ENCODE measurements at places on chromosomes 13 and 19.
A peak's percentile ranks its signal among the peaks of the same experiment; 100 is the strongest.

DNA sequence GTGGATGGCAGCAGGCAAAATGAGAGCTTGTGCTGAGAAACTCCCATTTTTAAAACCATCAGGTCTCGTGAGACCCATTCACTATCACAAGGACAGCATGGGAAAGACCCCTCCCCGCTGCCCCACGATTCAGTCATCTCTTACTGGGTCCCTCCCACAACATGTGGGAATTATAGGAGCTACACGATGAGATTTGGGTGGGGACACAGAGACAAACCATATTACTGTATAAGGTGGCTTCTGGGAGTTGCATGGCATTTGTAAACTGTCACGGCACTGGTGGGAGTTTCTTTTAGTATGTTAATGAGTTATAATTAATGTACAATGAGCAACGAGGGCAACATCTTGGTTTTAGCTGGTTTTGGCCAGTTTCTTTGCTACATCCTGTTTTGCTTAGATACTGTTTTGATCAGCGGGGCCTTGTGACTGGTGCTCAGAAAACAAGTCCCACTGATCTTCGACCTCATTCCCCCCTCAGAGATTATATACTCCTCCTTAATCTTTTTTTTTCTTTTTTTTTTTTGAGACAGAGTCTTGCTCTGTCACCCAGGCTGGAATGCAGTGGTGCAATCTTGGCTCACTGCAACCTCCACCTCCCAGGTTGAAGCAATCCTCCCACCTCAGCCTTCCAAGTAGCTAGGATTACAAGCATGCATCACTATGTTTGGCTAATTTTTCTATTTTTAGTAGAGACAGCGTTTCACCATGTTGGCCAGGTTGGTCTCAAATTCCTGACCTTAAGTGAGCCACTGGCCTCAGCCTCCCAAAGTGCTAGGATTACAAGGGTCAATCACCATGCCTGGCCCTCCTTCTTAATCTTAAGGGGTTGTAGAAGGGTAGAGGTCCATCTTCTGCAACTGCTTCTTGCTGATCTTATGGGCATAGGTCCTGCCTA lies 21.3 kb upstream of the ZNF599 start:
- DNase-seq: no peak

GRCh38 chr13:34879851-34880250 lies 62.2 kb upstream of the NBEA start:
- DNase-seq: no peak

GRCh38 chr19:18763674-18764590 lies 27.2 kb downstream of the COMP start:
- no peak for DNase-seq

DNA sequence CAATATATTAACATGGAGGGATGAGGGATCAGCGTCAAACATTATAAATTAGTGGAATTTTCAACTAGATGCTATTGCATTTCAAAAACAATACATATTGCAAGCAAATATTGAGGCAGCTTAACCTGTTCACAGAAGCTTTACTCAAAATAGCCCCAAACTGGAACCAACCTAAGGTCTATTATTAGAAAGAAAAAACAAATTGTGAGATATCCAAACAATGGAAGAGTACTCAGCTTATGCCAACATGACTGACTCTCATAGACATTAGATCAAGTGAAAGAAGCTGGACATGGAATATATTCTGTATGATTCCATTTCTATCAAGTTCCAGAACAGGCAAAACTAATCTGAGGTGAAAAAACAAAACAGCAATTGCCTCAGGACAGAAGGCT lies 27.6 kb upstream of the NEK3 start:
- no peak for DNase-seq

- DNase-seq: no peak
Observed at GRCh38 chr13:35987572-35988513, 143.3 kb downstream of the DCLK1 start.

- no peak for DNase-seq
Observed at GRCh38 chr13:34035676-34036325, 217.9 kb downstream of the RFC3 start.

DNA sequence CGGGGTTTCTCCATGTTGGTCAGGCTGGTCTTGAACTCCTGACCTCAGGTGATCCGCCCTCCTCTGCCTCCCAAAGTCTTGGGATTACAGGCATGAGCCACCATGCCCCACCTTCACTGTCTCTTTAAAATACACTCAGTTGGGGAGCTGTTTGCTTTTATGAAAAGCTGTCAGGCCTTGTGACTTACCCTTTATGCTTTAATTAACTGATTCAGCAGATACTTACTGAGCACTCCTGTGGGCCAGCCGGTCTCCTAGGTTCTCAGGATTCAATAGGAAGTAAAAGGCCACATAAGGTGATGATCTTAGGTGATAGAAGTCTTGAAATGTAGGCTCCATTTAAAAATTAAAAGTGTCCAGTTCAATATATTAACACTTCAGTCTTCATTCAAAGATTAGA lies 7.5 kb downstream of the UBAC2 start:
- no peak for DNase-seq

- no peak for DNase-seq
Observed at GRCh38 chr13:25873242-25873612, 178.6 kb downstream of the SHISA2 start.

GRCh38 chr13:62643007-62643483 lies 1227.4 kb upstream of the PCDH20 start:
- DNase-seq: no peak

DNA sequence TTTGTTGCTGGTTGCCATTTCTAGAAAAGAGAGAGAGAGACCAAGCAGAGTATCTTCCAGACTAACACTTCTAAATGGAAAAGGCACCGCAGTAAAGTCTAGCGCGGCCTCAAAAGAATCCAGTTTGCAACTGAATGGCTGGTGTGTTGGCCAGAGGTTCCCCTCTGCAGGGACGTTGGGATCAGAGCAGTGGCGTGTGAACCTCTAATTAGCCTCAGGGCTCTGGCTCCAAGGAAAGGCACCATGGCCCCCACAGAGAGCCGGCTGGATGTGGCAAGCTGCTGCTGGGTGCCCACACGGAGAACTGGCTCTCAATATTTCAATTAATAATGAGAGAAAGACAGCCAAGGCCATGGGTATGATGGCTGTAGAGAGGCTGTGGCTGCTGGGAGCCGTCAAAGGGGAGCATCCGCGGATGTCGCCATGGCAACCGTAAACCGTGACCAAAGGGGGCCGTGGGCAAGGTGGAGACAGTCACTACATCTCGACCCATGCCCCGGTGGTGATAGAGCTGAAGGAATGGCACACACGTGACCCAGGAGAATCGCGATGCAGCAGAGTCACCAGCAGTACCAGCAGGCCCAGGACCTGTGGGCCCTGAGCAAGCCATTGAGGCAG lies 9.5 kb downstream of the VSTM2B start:
- DNase-seq: no peak

DNA sequence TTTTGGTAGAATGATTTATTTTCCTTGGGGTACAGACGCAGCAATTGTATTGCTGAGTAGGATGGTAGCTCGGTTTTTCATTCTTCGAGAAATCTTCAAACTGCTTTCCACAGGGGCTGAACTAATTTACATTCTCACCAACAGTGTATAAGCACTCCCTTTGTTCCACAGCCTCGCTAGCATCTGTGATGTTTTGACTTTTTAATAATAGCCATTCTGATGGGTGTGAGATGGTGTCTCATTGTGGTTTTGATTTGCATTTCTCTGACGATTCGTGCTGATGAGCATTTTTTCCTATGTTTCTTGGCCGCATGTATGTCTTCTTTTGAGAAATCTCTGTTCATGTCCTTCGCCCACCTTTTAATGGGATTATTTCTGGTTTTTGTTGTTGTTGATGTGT lies 54.8 kb upstream of the UQCRFS1 start:
- DNase-seq: no peak

DNA sequence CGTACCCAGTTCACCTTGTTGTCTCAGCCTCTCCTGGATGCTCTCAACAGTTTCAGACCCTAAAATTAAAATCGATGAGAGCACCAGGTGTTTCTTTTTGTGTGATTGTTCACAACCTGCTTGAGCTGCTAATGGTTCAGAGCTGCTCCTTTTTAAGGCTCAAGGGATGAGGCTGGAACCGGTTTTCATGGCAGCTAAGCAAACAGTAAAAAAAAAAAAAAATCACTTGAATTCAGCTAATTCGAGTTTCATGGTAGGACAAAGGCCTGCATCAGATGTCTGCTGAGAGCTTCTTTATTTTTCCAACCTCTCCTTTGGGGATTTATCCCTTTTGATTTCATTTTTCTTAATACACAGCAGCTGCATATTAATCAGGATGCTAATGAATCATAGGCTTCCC lies 6.5 kb downstream of the SYCE2 start:
- DNase-seq: no peak

DNA sequence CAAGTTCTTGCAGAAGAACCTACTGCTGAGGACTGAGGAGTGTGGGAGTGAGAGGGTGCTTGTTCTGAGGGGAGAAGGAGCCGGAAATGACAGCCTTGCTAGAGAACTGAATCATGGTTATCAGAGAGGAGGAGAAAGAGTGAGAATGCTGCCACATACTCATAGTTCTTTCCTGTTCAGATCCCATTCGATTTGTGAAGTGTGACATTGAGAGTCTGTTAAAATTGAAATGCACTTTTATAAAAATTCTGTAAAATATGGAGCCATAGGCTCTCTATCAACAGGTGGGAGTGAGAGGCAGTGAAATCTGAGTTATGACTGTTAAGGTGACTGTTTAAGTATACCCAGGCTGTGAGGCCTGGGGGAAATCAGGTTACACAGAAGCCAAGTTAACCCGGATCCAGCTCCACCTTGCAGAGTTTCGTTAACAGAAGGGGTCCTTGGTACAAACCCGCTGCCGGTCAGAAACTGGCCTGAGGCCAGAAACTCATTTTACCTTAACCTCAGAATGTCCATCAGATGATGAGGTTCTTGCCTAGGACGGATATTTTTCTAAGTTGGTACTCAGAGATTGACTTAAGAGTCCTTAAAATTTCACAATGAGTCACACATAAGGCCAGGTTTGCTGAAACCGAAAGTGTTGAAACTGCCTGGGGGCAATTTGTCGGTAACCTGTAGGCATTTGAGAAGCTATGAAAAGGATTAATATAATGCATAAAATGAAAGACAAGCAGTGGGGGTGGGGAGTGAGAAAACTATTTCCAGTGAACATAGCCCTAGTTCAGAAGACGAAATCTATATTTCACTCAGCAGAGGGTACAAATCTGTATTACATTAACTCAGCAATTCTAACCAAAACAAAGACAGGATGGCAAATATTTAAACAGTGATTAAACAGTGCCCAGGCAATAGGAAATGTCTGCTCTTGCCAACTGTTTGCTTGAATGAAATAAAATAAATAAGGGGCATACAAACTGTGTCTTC lies 350.5 kb downstream of the KCNRG start:
- no peak for DNase-seq

DNA sequence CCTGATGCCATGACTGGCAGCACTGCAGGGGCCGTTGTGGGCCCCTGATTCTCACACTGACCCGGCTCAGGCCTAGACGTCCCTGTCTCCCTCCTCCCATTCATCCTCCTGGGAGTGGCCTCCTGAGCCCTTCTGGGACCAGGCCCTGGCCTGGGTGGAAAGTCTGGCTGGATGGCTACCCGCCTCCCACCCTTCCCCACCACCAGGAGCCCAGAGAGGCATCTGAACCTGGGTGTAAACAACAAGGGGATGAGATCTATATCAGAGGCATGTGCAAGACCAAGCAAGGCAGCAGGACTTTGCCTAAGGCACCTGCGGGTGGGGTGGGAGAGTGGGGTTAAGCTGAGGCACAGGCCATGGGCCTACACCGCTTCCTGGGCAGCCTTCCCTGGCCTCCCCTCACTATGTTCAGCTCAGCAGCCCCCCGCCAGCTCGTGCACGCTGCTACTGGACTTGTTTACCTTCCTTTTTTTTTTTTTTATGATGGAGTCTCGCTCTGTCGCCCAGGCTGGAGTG lies 22.0 kb upstream of the ASPDH start:
- no peak for DNase-seq

DNA sequence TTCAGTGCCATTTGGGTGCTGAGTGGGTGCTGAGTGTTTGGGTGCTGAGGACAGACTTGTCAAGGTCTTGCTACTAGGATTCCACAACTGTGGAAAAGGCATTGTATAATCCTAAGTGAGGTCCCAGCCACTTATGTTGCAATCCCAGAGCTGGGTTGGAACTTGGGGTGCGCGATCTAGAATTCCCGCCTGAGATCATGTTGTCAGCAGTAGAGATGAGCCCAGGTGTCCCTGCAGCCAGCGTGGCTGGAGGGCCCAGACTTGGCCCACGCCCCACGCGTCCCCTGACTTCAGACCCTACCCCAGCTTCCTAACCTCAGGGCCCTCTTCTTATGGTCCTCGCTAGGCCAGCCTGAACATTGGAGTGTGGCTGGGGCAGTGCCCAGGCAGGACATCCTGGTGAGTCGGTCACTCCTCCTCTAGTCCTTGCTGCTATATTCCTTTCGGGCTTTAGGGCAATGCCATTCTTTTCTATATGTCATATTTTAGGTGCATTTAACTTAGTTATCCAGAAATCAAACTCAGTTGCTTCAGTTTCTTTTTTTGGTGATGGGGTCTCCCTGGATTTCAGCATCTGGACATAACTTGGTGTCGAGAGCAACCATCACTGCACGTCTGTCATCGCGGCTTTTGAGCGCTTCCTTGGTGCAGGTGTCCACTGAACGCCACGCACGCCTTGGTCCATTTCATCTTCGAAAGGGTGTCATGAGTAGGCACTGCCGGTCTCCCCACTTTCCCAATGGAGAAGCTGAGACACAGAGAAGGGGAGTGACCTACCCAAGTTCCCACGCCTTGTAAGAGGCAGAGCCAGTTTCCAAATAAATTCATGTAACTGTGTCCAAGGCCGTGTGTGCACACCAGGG lies 46.4 kb upstream of the F7 start:
- DNase-seq: no peak

- DNase-seq: no peak
Observed at GRCh38 chr13:73223372-73223781, 164.6 kb downstream of the KLF5 start.

DNA sequence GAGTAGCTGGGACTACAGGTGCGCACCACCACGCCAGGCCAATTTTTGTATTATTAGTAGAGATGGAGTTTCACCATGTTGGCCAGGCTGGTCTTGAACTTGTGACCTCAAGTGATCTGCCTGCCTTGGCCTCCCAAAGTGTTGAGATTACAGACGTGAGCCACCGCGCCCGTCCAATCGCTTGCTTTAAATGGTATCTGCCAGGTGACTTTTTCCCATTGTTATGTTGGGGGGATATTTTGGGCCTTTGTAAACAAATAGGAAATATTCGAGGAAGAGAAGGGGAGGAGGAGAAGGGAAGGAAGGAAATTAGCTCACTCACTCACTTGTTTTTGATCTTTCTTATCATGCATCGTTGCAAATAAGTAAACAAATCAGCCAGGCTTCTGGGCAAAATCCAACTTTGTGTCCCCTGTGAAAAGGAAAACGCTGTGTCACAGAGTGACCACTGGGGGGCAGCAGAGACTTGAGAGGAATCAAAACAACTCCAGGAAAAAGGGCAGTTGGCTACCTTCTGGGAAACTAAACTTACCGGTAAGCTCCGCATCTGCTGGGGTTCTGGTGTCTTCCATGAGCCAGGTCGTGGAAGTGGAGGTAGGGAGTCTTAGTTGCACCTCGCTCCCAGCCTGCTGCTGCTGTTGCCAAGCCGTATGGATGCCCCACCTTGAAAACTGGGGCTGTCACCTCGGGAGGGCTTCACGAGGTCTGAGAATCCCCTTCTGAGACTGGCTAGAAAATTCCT lies 9.3 kb upstream of the RANBP3 start:
- peak; percentile 34 for DNase-seq

GRCh38 chr19:50460161-50460765 lies 16.0 kb upstream of the EMC10 start:
- no peak for DNase-seq

- no peak for DNase-seq
Observed at GRCh38 chr19:48719263-48720171, at the start of gene MAMSTR. MAMSTR (minus strand) TSS chr19:48719725; CDS start chr19:48719031, 694 bp downstream.

GRCh38 chr19:42140125-42140754 lies 8.0 kb upstream of the POU2F2 start:
- no peak for DNase-seq

- no peak for DNase-seq
Observed at GRCh38 chr13:37686501-37686900, 87.9 kb upstream of the POSTN start.

All from stimulated activated CD4-positive, alpha-beta T cell treated with anti-CD3 and anti-CD28 coated beads, Interleukin-15, amount 100 ng/mL, for 1 hour (primary cell).